BE2C (cell line): ENCODE measurements at places on chromosomes 4 and X.

GRCh38 chr4:153931804-153932203 is 142.9 kb upstream of the SFRP2 start:
- no peak for DNase-seq

GRCh38 chr4:120526033-120526432 is 396.5 kb downstream of the PRDM5 start:
- DNase-seq, result no peak

DNA sequence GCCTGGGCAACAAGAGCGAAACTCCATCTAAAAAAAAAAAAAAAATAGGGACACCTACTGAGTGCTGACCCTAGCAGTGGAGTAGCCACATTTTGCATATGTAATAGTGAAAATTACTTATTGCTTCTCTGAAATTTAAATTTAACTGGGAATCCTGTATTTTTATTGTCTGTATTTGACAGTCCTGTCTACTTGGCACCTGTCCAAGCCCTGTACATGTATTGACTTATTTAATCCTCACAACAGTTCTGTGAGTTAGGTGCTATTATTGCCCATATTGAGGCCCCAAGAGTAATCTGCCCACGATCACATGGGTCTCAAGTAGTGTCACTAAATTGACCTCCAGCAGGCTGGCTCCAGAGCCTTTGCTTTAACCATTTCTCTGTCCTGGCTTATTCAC is 81.6 kb downstream of the WDR19 start:
- peak; percentile 20 for DNase-seq

DNA sequence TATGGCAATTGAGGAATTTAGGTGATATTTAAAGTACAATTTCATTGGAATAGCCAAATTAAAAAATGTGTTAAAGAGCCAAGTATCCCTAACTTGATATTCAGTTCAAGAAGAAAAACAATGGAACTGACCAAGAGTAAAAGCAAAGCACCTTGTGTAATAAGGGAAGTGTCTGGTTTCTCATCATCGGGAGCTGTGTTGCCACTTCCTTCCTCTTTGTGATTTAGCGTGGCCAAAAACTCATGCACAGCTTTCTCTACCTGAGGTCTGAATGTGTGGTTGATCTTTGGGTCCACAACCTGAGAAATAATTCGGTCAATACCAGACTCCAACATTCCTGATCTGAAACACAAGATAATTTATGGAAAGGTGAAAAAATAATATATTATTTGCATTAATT is 12.4 kb downstream of the BOD1L1 start:
- no peak for DNase-seq

GRCh38 chr4:1195891-1196401 is 23.6 kb upstream of the SPON2 start:
- no peak for DNase-seq

DNA sequence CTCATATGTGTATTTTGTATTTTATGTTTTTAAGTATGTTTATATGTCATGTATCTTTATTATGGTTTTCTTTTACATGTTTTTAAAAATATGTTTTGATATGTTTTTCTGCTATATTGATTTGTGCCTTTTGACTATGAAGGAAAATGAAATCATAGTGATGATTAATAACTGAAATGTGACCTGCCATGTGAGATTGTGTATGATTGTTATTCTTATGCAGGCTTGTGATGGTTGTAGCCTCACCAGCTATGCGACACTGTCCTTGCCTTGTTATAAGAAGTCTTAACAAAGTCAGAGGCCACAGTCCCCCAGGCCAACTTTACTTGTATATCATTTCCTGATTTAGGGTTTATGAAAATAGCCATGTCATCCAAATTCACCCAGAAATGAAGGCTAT is 83.2 kb downstream of the TMEM131L start:
- no peak for DNase-seq

DNA sequence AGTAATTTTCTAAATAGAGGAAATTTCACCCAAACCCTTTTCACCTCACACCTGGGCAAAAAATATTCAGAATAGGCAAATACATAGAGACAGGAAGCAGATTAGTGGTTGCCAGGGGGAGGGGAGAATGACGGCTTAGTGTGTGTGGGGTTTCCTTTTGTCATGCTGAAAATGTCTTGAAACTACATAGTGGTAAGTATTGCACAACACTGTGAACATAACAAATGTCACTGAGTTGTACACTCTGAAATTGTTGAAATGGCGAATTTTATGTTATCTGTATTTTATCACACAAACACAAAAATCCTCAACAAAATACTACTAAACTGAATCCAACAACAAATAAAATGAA is 60.7 kb upstream of the PLAC1 start:
- DNase-seq, result no peak

DNA sequence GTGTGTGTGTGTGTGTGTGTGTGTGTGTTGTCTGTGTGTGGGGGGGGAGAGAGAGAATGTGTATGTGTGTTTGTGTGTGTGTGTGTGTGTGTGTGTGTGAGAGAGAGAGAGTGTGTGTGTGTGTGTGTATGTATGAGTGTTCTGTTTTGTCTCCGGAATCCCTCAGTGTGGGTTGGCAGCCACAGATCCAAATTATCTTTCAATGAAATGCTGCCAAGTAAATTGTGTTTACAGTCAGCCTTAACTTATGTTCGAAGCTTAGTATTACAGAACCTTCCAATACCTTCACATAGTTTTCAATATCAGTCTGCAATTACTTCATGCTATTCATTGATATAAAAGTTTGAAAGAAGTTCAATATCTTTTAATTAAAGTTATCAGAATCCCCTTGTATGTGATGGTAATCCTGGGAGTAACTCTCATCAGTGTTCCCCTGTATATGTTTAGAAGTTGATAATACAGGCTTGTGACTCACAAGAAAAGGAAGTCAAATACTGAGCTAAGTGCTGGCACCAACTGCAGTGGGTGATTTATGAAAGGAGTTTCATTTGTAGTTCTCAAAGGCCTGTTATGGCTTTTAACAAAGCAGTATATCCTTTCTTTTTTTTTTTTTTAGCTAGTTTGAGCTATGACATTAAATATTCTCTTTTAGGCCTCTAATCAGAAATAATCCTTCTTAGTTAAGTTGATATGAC is 51.6 kb upstream of the HTR2C start:
- no peak for DNase-seq

DNA sequence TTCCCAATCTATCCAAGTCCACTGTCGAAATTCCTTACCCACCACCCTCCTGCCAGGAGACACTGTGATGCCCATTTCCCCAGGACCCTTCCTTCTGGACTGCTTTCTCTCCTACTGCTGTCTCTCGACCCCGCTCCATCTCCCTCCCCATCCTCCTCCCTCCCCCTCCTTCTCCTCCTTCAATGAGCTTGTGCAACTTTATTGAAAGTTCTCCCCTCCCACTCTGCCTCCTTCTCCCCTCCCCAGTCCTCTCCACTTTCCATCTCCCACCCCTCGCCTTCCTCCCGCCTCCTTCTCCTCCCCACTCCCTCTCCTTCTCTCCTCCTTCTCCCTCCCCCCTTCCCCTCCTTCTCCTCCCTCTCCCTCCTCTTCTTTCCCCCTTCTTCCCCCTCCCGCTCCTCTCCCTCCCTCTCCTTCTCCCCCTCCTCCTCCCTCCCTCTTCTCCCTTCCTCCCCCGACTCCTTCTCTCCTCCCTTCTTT is 116.6 kb upstream of the FAT1 start:
- no peak for DNase-seq

- DNase-seq, result no peak
Measured at GRCh38 chr4:23001478-23001877, 308.7 kb downstream of the GBA3 start.

GRCh38 chr4:185424905-185425646 is 688 bp downstream of the UFSP2 start:
- DNase-seq, result no peak

GRCh38 chrX:40543661-40544328 is 37.0 kb upstream of the ATP6AP2 start:
- peak; percentile 38 for DNase-seq

DNA sequence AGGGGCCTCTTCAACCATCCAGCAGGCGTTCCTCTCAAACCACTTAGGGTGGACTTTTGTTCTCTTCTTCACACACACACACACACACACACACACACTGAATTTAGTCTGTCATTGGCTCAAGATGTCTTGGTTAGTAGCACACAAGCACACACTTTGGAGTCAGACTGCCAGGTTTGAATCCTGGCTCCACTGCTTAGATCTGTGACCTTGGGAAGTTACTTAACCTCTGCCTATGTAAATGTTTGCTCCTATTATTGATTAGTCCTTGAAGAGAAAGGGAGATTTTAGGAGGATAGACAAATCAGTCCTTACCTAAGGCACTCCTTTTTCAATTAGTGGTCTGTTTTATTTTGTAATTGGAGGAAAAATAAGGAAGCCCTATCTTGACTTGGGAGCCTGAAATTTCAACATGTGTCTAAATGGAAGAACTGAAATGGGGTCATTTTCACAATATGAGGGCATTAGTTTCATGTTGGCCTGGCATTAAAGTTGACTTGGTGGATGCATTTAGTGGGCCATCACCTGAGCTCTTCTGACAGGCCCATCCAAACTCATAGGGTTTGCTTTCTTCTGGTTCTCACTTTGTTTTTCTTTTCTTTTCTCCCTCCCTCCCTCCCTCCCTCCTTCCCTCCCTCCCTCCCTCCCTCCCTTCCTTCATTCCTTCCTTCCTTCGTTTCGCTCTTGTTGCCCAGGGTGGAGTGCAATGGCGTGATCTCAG is 13.3 kb upstream of the TMEM131L start:
- no peak for DNase-seq

- DNase-seq, result peak; percentile 13
Measured at GRCh38 chrX:19156186-19156585, 33.9 kb upstream of the ADGRG2 start.

GRCh38 chrX:91066104-91066503 is 368.5 kb upstream of the PABPC5 start:
- DNase-seq, result no peak

DNA sequence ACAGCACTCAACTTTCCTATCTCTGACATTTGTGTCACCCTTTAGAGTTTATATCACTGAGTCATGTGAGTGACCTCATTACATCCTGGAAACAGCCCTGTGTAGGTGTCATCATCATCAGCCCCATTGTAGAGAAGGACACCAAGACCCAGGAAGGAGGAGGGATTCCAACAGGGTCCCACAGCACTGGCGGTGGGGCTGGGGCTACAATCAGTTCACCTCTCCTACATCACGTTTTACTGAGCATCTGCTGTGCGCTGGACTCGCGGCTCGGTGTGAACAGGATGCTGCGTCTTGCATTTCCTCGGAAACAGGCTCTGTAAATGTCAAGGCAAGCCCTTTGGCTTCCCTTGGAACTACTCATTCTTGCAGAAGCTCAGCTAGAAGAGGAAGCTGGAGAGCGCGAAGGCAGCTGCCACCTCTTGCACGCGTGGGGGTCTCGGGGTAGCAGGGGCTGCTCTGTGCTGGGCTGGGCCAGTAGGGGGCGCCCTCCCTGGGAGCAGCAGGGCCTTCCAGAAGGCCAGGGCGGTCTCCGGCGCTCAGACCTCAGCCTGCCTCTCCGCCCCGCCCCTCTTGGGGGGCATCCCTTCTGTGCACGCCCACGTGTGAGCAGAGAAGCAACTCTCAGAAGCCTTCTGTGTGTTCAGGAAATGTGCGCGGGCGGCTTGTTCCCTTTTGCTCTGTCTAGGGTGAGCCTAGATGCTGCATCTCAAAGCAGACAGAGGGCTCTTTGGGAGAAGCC is 29.0 kb downstream of the REELD1 start:
- DNase-seq, result no peak

- no peak for DNase-seq
Measured at GRCh38 chr4:113311047-113311446, 261.6 kb downstream of the ANK2 start.

DNA sequence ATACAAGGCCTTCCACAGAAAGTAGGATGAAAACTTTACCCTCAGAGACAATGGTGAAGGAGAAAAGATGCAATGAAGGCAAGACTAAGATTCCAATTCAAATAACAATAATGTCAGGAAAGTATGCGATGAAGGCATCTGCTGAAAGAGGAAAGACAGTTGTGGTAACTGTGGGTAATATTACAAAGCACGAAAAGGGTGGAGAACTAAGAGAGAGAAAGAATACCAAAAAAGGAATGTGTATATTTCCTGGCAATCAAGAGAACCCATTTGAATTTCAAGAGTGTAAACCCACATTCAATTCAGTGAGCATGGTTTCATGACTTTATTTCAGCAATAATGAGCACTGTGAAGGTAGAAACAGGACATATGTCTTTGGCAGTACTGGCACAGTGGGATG is 225.5 kb downstream of the PALLD start:
- no peak for DNase-seq

GRCh38 chr4:182578402-182578801 is 335.2 kb downstream of the TENM3 start:
- no peak for DNase-seq

DNA sequence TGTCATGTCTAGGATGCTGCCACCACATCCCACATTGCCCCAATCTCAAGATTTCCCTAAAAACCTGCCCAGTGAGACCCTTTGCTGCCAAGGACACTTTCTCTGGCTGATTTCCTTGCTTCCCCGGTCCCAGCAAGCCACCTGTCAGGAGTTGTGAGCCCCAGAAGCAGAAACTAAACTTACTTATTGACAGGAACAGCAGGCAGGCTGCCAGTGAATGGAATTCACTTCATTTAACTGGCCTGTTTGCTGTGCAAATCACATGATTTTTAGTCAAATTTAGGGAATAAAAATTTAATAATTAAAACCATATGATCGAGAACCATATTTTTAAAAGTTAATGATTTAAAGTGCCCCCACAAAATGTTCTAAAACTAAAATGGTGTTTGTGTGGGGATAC is 48.5 kb downstream of the MAMLD1 start:
- no peak for DNase-seq
